ENCODE measurements at places on chromosomes 2 and 18. TPM values are rescaled to one million over a fixed set of nuclear protein-coding genes. Genes with fewer than 3 reads are reported as not detected.

The IKZF2 gene
- 0.56 TPM for polyA plus RNA-seq

The PKDCC gene
- 31.7 TPM for polyA plus RNA-seq

The DSG3 gene
- 47.6 TPM for polyA plus RNA-seq

The SPTBN1 gene
- polyA plus RNA-seq, result 33.6 TPM

The ACOXL gene
- polyA plus RNA-seq, result 0.25 TPM

The EGR4 gene
- 0.05 TPM for polyA plus RNA-seq

The CFAP221 gene
- polyA plus RNA-seq, result 0.68 TPM

The UGT1A8 gene
- not detected for polyA plus RNA-seq

- peaks cover 50% of the 10 kb centered on the region for H3K36me3 ChIP-seq
- no peak overlapping the region for H3K27ac ChIP-seq
- no peaks in the 10 kb centered on the region for H3K27me3 ChIP-seq
- H3K4me3 ChIP-seq, result no peak overlapping the region
Measured at GRCh38 chr2:218472988-218473387, 54.1 kb downstream of the VIL1 start.

DNA sequence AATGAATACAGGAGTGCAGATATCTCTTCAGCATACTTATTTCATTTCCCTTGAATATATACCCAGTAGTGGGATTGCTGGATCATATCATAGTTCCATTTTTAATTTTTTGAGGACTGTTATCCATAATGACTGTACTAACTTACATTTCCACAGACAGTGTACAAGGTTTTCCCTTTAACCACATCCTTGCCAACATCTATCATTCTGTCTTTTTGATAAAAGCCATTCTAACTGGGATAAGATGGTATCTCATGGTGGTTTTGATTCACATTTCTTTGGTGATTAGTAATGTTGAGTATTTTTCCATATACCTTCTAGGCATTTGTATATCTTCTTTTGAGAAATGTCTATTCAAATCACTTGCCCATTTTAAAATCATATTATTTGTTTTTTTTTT, 325.2 kb downstream of the CYP26B1 start:
- no peak overlapping the region for H3K27ac ChIP-seq
- no peak overlapping the region for H3K4me3 ChIP-seq
- H3K4me1 ChIP-seq, result no peaks in the 10 kb centered on the region
- no peak for DNase-seq

GRCh38 chr2:74528600-74529356, 728 bp downstream of the AUP1 start:
- H3K4me3 ChIP-seq, result peak overlapping the region; percentile 78
- peak overlapping the region; percentile 96 for H3K27ac ChIP-seq
- peaks cover 23% of the 10 kb centered on the region for H3K36me3 ChIP-seq
- no peaks in the 10 kb centered on the region for H3K27me3 ChIP-seq

- no peak overlapping the region for H3K27ac ChIP-seq
- no peaks in the 10 kb centered on the region for H3K27me3 ChIP-seq
- peak overlapping the region; percentile 43 for H3K4me3 ChIP-seq
- peaks cover 8% of the 10 kb centered on the region for H3K36me3 ChIP-seq
Measured at GRCh38 chr2:201261906-201262305, 1.6 kb downstream of the CASP8 start.

GRCh38 chr2:109374548-109375130, 239.1 kb downstream of the SEPTIN10 start:
- no peaks in the 10 kb centered on the region for H3K27me3 ChIP-seq
- peak; percentile 25 for DNase-seq
- H3K36me3 ChIP-seq, result peaks cover 9% of the 10 kb centered on the region
- no peak overlapping the region for H3K27ac ChIP-seq
- H3K4me1 ChIP-seq, result no peaks in the 10 kb centered on the region

DNA sequence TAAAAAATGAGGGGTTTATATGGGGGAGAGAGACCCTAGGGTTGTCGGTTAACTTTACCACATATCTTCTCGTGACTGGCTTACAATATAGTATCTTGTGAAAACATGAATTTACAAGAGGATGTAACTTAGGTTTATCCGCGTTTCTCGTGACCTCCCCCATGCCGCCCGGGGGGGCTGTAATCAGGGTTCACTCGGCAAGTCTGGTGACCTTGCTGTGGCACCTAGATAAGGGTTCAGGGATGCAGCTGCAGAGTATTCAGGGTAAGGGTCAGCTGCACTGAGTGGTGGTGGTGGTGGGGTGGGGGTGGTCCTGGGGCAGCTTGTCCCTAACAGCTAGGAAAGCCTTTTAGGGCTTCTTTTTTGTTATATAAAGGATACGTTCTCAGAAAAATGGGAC, 112.3 kb downstream of the LYPD1 start:
- H3K27ac ChIP-seq, result no peak overlapping the region
- H3K36me3 ChIP-seq, result no peaks in the 10 kb centered on the region
- no peak for DNase-seq
- peaks cover 5% of the 10 kb centered on the region for H3K4me1 ChIP-seq
- H3K27me3 ChIP-seq, result no peaks in the 10 kb centered on the region

- no peaks in the 10 kb centered on the region for H3K27me3 ChIP-seq
- no peak overlapping the region for H3K27ac ChIP-seq
- H3K36me3 ChIP-seq, result no peaks in the 10 kb centered on the region
- no peak for DNase-seq
Measured at GRCh38 chr2:83162421-83162820, 1296.7 kb downstream of the SUCLG1 start.

- no peaks in the 10 kb centered on the region for H3K27me3 ChIP-seq
- peaks cover 66% of the 10 kb centered on the region for H3K4me1 ChIP-seq
- no peak overlapping the region for H3K4me3 ChIP-seq
- no peak for DNase-seq
- H3K36me3 ChIP-seq, result no peaks in the 10 kb centered on the region
- H3K27ac ChIP-seq, result no peak overlapping the region
Measured at GRCh38 chr2:65404988-65405697, 27.3 kb downstream of the SPRED2 start.

DNA sequence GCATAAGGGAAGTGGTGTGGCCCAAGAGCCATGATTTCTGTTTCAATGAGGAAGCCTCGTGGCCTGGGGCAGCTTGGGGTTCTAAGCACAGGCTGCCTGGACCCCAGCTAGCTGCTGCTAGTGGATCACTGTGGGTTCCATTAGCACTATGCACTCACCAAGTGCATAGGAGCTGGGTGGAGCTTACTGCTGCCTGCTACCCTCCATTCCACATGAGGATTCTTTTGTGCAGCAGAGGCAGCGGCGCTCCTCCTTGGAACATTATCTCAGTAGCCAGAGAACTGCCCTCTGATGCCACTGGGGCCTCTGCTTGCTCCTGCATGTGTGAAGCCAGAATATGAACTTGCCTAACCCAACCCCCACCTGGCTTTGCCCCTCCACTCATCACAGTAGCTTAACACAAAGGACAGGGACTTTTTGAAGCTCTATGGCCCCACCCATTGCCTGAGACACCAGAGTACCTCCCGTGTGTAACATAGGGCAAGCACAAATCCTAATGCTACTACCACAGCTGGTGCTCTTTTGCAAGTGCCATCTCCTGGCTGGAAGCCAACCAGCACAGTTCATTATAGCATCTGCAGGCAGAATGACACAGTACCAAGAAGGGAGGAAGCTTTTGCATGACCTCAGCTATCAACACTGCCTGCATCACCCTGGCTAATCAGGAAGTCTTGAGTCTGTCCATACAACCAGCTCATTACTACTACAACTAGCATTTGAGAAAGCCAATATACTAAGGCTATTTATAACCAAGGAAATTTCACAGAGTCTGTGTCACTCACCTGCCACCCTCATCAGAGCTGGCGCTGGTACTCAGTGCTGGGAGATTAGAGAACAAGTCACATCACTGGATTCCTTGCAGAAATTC, 297.0 kb upstream of the GULP1 start:
- H3K27ac ChIP-seq, result no peak overlapping the region
- no peaks in the 10 kb centered on the region for H3K27me3 ChIP-seq
- H3K4me1 ChIP-seq, result no peaks in the 10 kb centered on the region

DNA sequence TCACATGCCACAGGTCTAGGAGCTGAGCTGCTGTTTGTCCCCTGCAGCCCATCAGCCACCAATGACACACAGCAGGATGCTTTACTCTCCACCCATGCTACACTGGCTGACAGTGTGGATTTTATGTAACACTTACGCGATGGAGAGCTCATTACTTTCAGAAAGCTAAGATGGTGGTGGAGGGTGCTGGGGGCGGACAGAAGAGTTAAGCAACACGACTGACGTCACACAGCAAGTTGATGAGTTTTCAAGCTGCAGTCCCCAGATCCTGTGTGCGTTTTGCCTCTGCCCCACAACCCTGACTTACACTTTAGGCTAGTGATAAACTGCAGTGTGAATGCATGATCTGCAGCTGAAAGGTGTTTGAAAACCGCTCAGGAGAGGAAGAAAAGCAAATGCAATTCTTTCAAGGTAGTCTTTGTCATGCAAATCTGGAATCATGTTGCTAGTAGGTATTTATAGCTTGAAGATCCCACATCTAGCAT, 42.4 kb downstream of the MRPS5 start:
- DNase-seq, result no peak
- no peak overlapping the region for H3K4me3 ChIP-seq
- peaks cover 14% of the 10 kb centered on the region for H3K4me1 ChIP-seq

DNA sequence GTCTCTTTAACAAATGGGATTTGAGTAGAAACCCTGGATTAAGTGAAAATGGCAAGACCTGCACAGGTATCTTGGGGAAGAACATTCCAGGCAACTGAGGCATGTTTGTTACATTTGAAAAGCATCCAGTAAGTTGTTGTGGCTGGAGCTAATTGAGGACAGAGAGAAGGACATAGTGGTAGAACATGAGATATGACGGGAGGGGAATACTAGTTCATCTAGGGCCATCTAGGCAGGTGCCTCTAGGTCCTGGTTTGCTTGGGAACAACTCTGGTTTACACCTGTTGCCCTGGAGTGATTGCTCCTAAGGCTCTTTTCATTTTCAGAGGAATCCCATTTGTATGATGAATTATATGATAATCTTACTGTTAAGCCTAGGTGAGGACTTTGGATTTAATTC, 19.7 kb upstream of the CCDC141 start:
- no peak for DNase-seq
- no peaks in the 10 kb centered on the region for H3K4me1 ChIP-seq
- H3K4me3 ChIP-seq, result no peak overlapping the region
- no peak overlapping the region for H3K27ac ChIP-seq

DNA sequence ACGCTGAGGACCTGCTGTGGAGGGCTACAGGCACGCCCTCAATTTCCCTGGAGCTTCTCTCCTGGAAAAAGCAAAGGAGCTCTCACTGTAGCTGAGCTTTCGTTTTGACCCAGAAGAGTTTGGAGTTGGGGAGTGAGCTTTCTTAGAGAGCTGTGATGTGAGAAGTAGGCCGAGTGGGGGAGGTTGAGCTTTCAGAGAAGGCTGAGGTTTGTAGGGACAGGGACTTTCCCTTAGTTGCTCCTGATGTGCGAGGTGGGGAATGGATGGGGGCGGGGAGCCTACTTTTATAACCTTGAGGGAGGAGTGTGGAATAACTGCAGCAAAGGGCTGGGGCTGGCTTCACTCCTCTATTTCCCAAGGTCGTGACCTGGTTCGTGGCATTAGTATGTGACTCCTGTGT, 47.1 kb downstream of the ZNF532 start:
- H3K4me3 ChIP-seq, result no peak overlapping the region
- H3K36me3 ChIP-seq, result peaks cover 5% of the 10 kb centered on the region
- peak overlapping the region; percentile 38 for H3K27ac ChIP-seq
- H3K4me1 ChIP-seq, result peaks cover 9% of the 10 kb centered on the region
- peak; percentile 51 for DNase-seq
- no peaks in the 10 kb centered on the region for H3K27me3 ChIP-seq

- H3K27ac ChIP-seq, result no peak overlapping the region
- no peaks in the 10 kb centered on the region for H3K27me3 ChIP-seq
- DNase-seq, result no peak
- H3K4me3 ChIP-seq, result no peak overlapping the region
Measured at GRCh38 chr2:168188002-168188401, 59.4 kb downstream of the STK39 start.

DNA sequence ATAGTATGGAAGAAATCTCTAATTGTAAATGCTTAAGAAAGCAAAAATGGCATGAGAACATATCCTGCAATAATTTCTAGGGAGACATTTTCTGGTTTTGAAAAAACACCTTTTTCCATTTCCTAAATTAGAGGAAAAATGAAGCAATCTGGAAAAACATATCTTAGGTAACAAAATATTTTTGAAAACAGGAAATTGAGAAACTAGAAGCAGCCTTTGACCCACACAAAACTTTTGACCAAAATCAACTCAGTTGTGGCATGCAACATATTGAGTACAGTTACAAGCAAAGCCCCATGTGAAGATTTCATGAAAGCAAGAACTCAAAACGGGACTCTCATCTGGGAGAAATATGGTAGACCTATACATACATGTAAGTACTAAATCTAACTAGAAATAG, 28.6 kb upstream of the CHAC2 start:
- no peaks in the 10 kb centered on the region for H3K27me3 ChIP-seq
- H3K4me3 ChIP-seq, result no peak overlapping the region
- DNase-seq, result no peak
- no peak overlapping the region for H3K27ac ChIP-seq
- H3K4me1 ChIP-seq, result peaks cover 1% of the 10 kb centered on the region

- H3K4me1 ChIP-seq, result peaks cover 20% of the 10 kb centered on the region
- peak overlapping the region; percentile 10 for H3K27ac ChIP-seq
- H3K27me3 ChIP-seq, result no peaks in the 10 kb centered on the region
Measured at GRCh38 chr2:218252509-218253231, 8.1 kb upstream of the GPBAR1 start.

DNA sequence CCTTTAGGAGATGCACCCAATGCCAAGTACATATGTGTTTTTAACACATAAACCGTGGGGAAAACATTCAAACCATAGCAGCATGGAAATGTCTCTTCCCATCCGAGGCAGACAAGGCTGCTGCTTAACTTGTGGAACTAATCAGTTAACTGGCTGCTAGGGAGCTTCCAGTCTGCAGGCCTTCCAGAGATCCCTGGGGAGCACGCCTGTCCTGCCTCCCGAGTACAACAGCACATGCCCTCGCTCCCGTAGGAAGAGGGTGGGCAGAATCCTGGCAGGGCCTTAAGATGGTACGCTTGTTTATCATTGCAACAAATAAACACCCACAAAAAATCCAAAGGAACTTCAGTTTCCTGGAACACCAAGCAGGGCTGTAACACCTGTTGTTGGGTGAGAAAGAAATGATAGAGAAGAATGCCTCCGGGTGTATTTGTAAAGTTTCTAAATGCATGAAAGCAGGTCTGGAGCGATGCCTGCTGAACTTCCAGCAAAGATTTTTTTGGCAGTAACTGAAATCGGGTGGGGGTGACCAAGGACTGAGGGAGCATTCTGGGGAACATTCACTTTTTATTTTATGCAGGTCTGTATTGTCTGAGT, 56.2 kb downstream of the EDAR start:
- H3K27me3 ChIP-seq, result no peaks in the 10 kb centered on the region
- no peak overlapping the region for H3K27ac ChIP-seq
- DNase-seq, result no peak
- H3K4me3 ChIP-seq, result no peak overlapping the region

DNA sequence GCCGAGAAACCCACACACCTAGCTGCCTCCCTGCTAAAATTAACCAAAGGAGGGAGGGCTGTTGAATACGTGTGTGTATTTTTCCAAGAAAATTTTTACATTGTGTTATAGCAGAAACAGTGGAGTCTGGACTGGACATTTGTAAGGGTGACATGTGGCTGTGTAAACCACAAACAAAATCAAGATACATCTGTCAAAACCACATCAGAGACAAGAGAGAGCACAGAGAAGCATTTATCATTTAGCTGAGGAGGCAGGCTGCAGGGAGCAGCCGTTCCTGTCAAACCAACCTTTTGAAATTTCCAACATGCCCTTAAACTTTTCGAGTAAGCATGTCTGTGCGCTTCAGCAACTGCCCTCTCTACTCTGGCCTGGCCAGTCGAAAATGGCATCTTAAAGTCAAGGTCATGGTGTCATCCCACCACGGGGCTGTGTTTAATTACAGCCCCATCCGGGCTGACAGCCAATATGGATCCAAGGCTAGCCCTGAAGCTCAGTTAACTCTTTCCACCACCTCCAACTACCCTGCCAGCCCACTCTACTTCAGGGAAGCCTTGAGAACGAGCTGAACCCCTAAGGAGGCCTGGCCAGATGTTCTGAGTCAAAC, 8.4 kb downstream of the BCL11A start:
- DNase-seq, result no peak
- H3K4me1 ChIP-seq, result peaks cover 41% of the 10 kb centered on the region
- H3K36me3 ChIP-seq, result no peaks in the 10 kb centered on the region
- no peak overlapping the region for H3K27ac ChIP-seq
- no peak overlapping the region for H3K4me3 ChIP-seq
